ENCODE measurements at places on chromosomes 11 and 22.

DNA sequence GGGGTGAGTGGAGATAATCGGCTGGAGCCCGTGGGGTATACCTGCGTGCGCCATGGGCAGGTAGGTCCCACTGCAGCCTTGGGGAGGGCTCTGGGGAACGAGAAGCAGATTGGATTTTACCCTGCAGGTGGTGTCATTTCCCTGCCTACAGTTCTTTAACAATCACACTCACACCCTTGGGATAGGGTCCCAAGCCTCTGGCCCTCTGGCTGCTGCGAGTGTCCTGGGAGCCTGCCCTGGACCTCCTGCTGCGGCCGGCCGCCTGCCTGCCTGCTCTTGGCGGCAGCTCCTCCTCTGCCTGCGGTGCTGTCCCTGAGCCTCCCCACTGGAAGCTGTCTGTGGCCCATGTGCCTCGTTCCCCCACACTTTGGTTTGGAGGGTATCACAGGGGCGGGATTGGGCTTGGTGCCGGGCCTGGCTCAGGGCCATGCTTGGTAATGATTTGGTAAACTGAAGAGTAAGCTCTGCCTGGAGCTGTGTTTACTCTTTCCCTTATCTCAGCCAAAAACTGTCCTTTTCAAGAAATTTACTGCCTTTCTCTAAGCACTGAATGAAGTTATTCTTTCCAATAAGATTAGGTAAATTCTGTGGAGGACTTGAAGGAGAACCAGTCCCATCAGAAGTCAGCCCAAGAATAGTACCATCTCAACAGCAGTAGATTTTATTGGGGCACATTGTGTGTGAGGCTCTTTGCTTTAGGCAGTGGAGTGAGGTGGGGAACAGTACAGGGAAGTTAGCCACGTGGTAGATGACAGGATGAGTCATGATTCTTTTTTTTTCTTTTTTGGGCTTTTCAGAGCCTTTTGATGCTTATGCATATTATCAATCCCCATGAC is 53.7 kb downstream of the TBC1D22A start:
- DNase-seq: no peak

DNA sequence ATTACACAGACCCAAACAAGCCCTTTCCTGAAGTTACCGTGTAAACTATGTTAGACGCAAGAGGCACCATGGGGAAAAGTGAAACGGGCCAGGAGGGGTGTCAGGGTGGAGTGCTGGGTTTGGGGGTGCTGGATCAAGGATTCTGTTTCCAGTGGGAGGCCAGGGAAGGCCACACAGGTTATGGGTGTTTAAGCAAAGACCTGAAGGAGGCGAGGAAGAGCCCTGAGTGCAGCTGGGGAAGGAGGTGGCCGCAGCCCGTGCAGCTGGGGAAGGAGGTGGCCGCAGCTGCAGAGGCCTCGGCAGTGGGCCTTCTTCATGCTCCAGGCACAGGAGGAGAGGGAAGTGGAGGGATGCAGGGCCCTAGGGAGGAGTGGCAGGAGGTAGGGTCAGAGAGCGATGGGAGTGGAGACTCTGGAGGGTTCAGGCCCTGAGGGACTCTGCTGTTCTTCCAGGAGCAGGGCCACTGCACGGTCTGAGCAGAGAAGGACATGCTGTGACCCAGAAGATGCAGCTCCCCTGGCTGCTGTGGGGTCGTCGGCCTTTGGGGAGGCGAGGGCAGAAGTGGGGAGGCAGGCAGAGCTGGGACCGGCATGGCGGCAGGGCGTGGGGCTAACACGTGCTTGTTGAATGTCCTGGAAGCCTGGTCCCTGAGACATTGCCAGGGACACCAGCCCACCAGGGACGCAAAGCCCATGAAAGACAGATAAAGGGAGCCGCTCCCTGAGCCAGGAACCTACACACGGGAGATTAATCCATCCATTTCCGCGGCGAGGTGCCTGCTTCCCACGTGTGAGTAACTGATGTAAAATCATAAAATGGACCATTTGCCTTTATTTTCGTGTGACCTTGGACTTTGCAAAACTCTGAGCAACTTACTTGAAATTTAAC is 1049.1 kb downstream of the BRD1 start:
- no peak for DNase-seq

GRCh38 chr22:44848791-44849420 is 96.5 kb downstream of the ARHGAP8 start:
- DNase-seq: no peak

- no peak for DNase-seq
These were observed 15.8 kb upstream of the TXNRD2 start for GRCh38 chr22:19957445-19957844.

- no peak for DNase-seq
These were observed 23.8 kb downstream of the SLC6A5 start for GRCh38 chr11:20623252-20623651.

Data from stimulated activated CD4-positive, alpha-beta T cell treated with anti-CD3 and anti-CD28 coated beads, TNF-alpha, amount 100 ng/mL, for 4 hours (primary cell).